Stimulated activated CD8-positive, alpha-beta memory T cell treated with anti-CD3 and anti-CD28 coated beads, Interleukin-12 subunit alpha, Interleukin-12 subunit beta, amount 100 ng/mL, for 1 hour (primary cell): ENCODE measurements at places on chromosomes 4 and X.

DNA sequence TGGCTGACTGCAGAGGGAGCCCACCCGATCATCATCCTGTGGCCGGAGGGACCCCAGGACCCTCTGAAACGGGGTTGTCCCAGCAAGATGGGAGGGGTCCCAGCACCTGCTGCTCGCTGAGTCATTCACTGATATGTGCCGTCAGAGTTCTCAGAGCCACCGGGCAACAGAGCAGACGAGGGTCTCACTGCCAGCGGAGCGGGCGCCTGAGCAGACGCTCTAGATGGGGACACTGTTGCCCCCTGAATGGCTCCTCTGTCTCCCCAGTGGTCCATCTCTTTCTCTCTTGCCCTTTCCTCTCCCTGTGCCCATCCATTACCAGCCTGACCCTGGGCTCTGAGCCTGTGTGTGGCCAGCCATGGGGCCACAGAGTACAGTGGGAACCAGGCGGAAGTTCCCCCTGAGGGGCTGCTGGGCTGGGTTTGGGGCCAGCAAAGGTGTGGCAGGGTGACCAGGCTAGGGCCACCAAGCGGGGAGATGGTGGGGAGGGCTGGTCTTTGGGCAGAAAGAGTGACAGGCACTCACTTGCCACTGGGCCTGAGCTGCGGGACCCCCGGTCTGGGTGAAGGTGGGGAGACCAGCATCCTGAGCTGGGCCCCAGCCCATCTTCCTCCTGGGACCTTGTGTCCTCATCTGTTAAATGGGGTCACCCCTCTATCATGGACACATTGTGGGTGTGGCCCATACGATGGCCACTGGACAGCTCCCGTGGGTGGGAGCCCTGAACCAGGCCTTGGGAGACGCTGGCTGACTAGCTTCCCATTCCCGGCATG lies 90.9 kb downstream of the HMX1 start:
- no peak for DNase-seq

- peak; percentile 23 for DNase-seq
These were observed 34.7 kb downstream of the MSL3 start for GRCh38 chrX:11792461-11793421.

DNA sequence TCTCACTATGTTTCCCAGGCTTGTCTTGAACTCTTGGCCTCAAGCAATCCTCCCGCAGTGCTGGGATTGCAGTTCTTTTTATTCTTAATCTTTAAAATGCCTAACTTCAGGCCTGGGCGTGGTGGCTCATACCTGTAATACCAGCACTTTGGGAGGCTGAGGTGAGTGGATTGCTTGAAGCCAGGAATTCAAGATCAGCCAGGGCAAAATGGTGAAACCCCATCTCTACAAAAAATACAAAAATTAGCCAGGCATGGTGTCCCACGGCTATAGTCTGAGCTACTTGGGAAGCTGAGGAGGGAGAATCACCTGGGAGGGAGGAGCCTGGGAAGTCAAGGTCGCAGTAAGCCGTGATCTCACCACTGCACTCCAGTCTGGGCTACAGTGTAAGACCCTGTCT lies 45.9 kb downstream of the PLS3 start:
- DNase-seq, result no peak

- DNase-seq, result no peak
These were observed 32.4 kb downstream of the ATP2B3 start for GRCh38 chrX:153549807-153550206.

- DNase-seq, result no peak
These were observed 121.6 kb downstream of the RASL11B start for GRCh38 chr4:52983563-52984303.

GRCh38 chr4:108007984-108008383 lies 18.3 kb downstream of the HADH start:
- no peak for DNase-seq

DNA sequence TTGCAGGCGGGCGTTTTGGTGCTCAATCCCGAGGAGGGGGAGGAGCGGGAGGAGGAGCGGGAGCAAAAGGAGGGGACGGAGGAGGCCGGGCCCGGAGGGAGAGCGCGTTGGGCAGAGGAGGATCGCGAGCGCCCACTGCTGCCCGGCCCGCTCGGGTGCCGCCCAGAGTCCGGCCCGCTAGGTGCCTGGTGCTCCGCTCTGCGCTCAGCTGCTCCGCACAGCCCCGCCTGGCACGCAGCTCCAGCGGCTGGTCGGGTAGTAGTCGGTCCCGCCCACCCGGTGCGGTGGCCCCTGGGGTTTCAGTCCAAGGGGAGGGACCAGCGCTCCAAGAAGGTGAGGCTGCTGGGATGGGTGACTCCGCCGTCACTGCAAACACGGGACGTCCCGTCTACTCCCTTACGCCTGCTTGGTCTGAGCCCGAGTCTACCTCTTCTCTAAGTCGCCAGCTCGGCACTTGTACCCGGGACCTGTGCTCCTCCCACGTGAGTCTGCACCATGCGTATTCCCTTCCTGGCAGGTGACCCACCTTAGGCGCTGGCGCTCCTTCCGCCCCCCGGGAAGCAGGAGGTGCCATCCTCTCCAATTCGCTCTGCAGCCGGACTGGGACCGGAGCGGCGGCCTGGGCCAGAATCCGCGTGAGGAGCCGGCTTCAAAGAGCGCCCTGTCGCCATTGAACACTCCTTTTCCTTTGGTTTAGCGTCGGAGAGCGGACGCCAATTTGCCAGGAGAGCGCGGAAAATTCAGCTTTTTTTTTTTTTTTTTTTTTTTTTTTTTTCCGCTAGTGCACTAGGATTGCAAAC lies 405 bp upstream of the HS3ST1 start:
- DNase-seq, result no peak

GRCh38 chr4:152304220-152304619 lies 231.7 kb downstream of the FBXW7 start:
- no peak for DNase-seq

- DNase-seq, result no peak
These were observed 115.8 kb upstream of the DGKK start for GRCh38 chrX:50586407-50586806.

DNA sequence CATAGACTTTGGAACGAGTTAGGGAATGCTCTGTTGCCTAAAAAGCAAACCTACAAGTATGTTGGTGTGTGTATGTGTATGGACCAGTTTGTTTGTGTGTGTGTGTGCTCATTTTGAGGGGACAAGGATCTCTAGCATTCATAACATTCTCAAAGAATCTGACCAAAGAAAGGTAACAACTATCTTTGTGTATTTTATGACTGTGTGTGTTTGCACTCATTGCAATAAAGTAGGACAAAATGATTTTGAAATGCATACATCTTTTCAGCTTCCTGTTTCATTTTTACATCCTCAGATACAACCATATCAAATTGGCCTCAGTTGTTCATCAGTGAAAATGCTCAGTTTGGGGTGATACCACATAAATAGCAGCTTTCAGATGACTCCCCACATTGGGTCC lies 8.3 kb upstream of the XK start:
- no peak for DNase-seq

GRCh38 chrX:47620303-47620685 lies 637 bp upstream of the SYN1 start:
- no peak for DNase-seq

GRCh38 chr4:91427171-91427570 lies 876.6 kb upstream of the GRID2 start:
- no peak for DNase-seq

DNA sequence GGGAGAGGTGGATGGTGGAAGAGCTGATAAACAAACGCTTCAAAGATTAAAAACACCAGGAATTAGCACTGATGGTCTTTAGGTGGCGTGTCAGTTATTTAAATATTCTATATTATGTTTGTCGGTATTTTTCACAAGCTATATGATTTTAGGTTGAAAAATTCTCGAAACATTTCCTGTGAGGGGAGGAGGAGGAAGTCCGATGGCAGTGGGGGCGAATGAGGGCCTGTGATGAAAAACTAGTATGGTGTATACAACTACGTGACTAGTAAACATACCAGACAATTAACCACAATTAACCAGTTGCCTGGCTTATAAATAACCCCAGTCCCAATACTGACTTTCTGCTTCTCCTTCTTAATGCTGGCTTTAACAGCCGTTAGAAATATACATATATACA lies 595 bp upstream of the NAP1L2 start:
- no peak for DNase-seq

DNA sequence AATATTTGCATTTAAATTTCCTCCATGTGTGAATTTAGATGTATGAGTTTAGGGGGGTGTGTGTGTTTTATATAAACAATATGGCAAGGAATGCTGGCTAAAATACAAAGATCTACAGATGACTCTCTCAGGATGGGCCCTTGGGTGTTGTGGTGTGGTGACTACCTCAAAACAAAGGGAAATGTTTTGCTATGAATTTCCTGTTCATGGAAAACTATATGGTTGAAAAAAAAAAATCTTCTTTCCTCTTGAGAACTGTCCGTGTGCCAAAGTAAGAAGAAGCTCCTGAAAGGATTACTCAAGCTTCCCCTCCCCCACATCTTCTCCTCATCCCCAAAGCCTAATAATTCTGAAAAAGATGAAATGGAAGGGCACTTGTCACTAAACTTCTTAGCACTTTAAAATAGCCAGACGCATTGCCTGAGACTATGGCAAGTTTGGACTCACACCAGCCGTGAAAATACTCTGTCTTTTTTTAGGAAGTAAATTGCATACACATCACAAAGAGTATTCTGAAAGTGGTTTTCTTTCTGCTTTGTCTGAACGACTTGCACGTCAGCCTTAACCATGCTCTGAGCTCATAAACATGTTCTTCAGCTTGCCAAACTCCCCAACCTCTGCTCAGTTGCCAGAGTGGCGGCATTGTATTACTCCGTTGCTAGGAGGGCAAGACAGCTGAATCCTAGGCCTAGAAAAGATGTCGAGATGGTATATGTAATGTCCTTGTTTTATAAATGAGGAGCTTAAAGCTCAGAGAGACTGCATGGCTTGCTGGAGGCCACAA lies 250.4 kb upstream of the JADE1 start:
- DNase-seq, result no peak

DNA sequence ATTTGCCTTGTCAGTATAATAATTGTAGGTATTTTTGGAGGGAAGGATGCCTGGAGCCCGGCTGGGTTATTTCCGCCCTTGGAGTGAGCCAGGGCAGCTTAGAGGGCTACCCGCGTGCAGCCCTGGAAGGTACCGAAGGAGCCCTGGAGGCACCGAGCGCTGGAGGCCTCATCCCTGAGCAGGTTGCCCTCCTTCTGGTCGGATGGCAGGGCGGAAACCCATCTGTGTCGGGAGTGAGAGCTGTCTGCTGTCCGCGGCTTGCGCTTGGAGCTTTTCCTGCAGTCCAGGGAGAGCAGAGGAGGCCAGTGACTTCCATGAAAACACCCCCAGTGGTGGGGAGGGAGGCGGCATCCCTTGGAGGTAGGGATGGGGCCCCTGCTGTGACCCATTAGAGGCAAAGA lies 122.1 kb downstream of the TBL1X start:
- no peak for DNase-seq

- DNase-seq, result no peak
These were observed 41.8 kb upstream of the HS3ST1 start for GRCh38 chr4:11470438-11471045.

DNA sequence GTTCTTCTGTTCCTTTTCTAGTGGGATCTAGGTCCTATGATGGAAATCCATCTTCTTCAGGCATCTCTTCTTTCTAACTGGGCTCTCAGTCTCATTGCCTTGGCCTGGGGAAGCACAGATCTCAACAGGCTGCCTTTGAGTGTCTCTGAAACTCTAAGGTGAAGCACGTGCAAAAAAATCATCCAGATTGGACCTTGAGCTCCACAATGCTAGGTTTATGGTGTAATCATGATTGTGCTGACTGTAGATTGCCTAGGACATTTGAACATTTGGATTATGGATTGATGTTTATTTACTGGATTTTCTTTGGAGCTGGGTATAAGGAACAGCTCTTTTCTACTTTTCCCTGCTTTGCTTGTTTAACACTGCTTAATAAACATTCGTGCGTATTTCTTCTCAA lies 191.5 kb upstream of the NR3C2 start:
- no peak for DNase-seq

- DNase-seq, result no peak
These were observed 93.0 kb downstream of the SPIN4 start for GRCh38 chrX:63258144-63258543.

DNA sequence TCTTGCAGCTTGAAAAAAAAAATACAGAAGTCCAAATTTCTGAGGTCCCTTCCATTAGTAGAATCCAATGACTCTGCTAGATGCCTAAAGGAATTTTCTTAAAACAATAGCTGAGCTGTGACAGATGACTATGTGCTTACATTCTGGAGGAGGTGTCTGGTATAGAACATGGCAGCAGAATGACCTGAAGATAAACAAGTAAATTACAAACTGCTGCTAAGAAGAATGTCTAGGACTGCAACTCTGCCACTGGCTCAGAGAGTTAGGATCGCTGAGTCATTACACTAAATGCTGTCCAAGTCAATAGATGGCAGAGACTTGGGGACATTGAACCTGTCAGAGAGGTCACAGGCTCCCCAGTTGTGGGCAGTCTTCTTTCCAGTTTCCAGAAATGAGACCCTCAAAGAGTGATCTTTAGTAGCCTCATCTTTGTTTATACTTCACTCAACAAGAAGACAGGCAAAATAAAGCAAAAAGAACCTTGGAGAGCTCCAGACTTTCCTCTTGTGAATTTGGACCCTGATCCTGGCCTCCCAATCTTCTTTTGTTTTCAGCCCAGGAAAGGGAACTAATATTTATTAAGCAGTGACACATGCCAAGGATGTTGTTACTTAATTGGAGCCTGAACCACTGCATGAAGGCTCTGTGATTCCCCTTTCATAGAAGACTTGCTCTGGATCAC lies 56.4 kb upstream of the SCML1 start:
- no peak for DNase-seq

DNA sequence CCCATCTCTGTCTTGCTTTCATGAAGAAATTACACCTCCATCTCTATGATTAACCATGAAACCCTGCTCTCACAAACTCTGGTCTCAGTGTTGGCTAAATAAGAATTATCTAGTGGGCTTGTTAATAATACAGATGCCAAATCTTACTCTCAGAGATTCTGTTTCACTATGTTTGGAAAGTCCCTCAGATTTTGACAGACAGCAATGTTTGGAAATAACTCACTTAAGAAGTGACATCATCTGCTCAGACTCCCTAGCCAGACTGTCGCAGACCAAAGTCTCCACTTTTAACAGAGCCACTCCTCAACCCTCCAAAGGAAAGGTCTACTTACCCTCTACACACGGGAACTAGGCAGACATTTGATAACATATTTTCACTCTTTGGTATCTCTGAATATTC lies 328.5 kb upstream of the FGF16 start:
- no peak for DNase-seq

- no peak for DNase-seq
These were observed 375.2 kb upstream of the CTSO start for GRCh38 chr4:156328882-156329281.

- DNase-seq, result peak; percentile 2
These were observed 42.9 kb upstream of the INTS6L start for GRCh38 chrX:135477576-135477975.
